ENCODE measurements at places on chromosomes 4 and X. TPM values are rescaled to one million over a fixed set of nuclear protein-coding genes. Genes with fewer than 3 reads are reported as not detected.

GRCh38 chr4:24578364-24578763, 6.0 kb downstream of the DHX15 start:
- no peak for DNase-seq

The KANTR gene
- total RNA-seq = 7.7 TPM

DNA sequence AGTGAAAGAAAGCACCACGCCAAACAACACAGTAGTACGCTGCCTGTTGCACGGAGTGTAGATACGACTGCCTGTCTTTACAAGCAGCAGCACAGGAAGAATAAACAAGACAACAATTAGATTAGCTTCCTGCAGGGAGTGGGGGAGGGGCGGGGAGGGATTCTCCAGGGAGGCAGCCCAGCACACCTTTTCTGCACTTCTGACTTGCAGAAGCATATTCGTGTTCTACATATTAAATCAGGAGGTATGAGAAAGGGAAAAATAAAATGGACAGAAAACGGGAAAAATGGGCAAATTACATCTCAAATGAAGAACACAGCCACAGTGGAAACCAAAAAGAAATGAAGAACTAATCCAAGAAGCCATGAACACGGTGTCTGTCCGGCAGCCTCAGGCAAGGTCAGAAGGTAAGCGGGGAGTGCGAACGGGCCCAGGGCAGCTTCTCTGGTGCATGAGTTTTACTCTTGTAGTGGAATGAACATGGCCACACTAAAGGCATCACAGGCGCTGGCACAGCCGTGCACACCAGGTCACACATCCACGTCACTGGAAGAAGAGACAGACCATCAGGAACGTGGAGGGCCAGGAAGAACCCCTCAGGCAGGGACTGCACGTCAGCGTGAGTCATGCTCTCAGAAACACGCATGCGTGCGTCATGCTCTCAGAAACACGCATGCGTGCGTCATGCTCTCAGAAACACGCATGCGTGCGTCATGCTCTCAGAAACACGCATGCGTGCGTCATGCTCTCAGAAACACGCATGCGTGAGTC, 20.1 kb upstream of the ADRA2C start:
- no peak for DNase-seq

The NKX3-2 gene
- total RNA-seq = 1.9 TPM

- DNase-seq = no peak
Measured at GRCh38 chrX:132236121-132236520, 16.9 kb upstream of the RAP2C start.

- peak; percentile 48 for DNase-seq
Measured at GRCh38 chrX:132958091-132958703, at the start of gene HS6ST2. Gene HS6ST2 (minus strand): TSS chrX:132958629.

GRCh38 chr4:145285928-145286327, 105.5 kb upstream of the OTUD4 start:
- no peak for DNase-seq

The LIN54 gene
- 16.9 TPM for total RNA-seq

GRCh38 chrX:96435378-96436035, 249.1 kb upstream of the DIAPH2 start:
- DNase-seq = no peak

GRCh38 chr4:174563399-174563798, 41.1 kb upstream of the HPGD start:
- no peak for DNase-seq

DNA sequence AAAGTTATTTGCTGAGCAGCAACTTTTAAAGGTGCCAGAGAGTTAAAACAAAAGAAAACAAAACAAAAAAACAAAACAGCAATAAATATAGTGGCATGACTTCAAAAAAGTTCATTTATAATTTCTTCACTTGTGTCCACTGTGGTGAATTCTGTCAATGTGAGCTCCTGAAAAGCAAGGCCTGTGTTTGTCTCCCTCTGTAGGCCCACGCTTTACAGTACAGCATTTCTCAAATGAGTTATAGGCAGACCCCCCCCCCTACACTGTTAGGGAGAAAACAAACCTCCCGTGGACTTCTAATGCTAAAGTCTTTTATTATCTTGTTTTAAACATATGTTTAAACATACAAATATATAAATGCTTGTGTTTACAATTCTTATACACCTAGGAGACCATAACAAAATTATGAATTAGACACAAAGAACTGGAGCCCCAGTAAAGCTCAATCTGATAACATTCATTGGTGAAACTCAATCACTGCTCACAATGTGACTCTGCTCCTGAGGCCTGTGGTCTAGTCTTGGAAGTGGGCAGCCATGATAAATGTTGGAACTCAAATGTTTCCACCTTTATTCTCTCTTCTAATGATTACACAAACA, 47.0 kb upstream of the SCOC start:
- no peak for DNase-seq

DNA sequence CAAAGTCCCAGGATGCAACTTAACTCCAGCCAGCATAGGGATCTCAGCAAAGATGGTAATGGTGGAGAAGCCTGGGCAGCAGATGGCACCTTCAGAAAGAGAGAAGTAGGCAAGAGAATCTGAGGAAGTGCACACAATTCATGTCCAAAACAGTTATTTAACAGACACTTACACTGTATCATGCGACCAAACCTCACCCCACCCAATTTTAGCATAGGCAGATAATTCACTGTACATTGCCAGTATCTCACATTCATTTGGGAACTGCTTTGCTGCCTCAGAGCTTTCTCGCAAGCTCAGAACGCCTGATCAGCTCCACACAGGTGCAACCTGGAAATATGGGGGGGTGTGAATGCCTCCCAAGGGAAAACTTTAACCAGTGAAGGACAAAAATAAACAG, 143.0 kb upstream of the MAOA start:
- no peak for DNase-seq

- no peak for DNase-seq
Measured at GRCh38 chr4:168677879-168678278, 181.0 kb downstream of the PALLD start.

GRCh38 chr4:188707036-188707435, 567.8 kb downstream of the TRIML1 start:
- DNase-seq = no peak

The GUCY1A1 gene
- total RNA-seq = not detected

The CFAP99 gene
- total RNA-seq = 0.35 TPM

- DNase-seq = no peak
Measured at GRCh38 chrX:150926304-150926703, 27.8 kb upstream of the CD99L2 start.

The CXCL10 gene
- not detected for total RNA-seq

The VCX2 gene
- not detected for total RNA-seq

The WDR1 gene
- 366 TPM for total RNA-seq

The CYSLTR1 gene
- not detected for total RNA-seq

DNA sequence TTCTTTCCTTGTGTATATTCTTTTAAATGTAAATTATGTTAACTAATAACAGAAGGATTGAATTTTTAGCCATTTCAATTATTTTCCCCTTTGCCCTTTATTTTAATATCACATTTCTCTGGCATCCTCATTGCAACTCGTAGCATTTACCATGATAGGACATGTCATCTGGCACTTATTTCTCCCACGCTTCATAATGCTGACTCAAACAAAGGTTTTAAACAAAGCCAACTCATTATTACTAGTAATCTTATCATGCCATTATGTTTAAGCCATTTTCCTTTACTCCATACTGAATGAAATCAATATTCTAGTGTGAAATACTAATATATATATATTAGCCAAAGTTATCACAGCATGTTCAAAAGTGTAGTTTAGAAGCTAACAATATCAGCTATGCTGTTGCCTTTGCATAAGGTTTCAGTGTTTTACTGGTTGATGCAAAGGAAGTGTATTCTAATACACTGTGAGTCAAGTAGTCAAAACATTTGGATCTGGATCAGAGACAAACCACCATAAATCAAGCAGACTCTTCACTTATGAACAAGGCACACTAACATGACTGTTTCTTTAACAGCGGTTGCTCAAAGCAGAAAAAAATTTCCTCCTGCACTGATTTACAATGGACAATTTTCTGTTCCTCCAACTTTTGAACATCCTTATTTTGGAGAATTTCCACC, 281.6 kb downstream of the SLC7A11 start:
- no peak for DNase-seq

DNA sequence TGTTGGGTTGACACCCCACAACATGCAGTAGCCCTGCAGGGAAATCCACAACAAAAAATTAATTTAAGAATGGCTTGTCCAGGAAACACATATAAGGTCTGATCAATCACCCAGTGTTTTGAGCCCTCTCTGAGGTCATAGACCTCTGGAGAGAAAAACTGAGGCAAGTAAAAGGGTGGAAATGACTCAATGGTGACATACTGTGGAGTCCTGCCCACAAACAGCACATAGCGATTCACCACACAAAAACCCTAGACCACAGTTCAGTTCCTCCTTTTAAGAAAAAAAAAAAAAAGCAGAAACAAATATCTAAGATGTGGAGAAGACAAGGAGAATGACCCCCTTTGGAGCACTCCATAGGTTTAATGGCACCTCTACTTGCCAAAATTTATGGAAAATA, 2691.0 kb downstream of the PCDH7 start:
- DNase-seq = no peak

- DNase-seq = no peak
Measured at GRCh38 chr4:87843936-87844335, 11.2 kb downstream of the MEPE start.

The IL1RAPL1 gene
- total RNA-seq = 0.33 TPM

The GAB1 gene
- 15.3 TPM for total RNA-seq

GRCh38 chr4:61301271-61301670, 101.1 kb downstream of the ADGRL3 start:
- DNase-seq = no peak

The FAM47B gene
- total RNA-seq = not detected

The PDGFRA gene
- total RNA-seq = 6.8 TPM

DNA sequence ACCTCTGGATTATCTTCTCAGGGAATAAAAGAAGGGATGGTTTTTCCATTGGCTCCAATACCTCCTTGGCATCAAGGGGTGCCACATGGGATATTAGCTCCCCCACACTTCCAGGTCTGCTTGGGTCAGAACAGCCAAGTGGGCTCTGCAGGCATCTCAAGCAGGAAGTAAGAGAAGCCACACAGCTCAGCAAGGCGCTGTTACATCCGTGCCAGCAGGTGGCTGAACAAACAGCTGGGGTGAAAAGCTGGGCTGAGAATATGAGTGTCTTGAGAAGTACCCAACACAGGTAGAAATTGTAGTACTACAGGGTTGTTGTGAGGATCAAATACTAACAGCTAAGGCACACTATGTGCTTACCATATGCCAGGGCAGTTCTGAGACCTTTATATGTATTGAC, 76.7 kb upstream of the TMEM150C start:
- DNase-seq = no peak

- no peak for DNase-seq
Measured at GRCh38 chrX:41289095-41289494, 44.9 kb upstream of the DDX3X start.

DNA sequence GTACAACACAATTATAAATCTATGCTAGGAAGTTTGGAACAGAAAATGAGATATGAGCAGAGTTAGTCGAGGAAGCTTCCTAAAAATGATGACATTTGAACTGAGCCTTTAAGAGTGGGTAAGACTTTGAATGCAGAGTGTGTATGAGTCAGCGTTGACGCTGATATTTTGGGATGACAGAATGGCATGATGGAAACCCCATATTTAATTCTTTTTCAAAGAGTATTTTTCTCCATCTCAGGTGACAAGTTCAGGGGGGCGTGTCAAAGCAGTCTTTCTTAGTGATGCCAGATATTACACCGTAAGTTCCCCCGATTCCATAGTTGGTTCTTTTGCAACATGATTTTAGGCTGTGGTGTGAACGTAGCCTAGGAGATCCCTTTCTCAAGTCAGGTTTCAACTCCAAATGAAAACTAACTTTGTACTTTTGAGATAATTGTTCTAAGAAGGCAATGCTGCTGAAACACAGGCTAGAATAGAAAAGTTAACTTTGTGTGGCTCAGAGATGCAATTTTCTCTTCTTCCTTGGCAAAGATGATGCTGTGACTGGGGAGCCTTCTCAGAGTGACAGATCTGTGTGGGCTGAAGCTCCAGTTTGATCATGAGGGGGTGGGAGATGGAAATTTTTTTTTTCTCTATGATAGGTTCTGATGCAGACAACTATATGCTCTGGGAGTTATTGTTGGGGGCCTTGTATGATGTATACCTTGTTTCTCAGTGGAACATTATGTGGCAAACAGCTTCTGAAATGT, 59.2 kb downstream of the GLUD2 start:
- no peak for DNase-seq

GRCh38 chr4:140363558-140363957, 9.9 kb upstream of the SCOC start:
- no peak for DNase-seq

DNA sequence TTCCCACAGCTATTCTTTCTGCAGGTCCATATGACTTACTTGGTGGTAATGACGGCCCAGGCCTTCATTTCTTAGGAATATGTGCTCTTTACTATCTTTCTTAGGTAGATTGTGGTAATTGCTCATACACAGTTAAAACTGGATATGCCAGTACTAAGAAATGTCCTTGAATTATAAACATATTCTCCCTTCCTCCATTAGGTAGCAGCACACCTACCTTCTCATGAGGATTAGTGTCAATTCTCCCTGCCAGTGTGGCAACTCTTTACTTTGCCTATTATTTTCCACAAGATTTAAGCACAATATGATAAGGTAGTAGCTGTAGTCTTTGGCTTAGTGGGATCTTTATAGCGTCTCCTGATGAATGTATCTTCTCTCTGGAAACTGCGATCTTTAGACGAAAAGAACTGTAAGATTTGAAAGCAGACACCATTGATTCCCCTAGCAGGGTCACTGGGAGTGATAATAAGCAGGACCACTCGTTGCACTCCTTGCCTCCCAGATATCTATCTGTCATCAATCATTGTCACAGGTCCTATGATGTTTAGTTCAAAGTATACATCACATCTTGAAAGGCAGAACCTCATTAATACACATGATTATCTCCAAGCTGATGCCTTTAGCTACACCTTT, 1240.7 kb downstream of the C4orf33 start:
- DNase-seq = no peak

The PF4V1 gene
- not detected for total RNA-seq

Measured in H9 (cell line).